ENCODE measurements at places on chromosomes 13 and 19. TPM values are rescaled to one million over a fixed set of nuclear protein-coding genes. Genes with fewer than 3 reads are reported as not detected.

PINLYP gene
- polyA plus RNA-seq: 0.21 TPM

KANK3 gene
- 0.73 TPM for polyA plus RNA-seq

KIR3DL1 gene
- polyA plus RNA-seq: not detected

KCNK6 gene
- polyA plus RNA-seq: 0.03 TPM

UBE2M gene
- 55.5 TPM for polyA plus RNA-seq

S1PR5 gene
- not detected for polyA plus RNA-seq

ZNF492 gene
- not detected for polyA plus RNA-seq

- no peak overlapping the region for H3K4me3 ChIP-seq
- H3K36me3 ChIP-seq: no peaks in the 10 kb centered on the region
- no peaks in the 10 kb centered on the region for H3K4me1 ChIP-seq
- peaks cover 57% of the 10 kb centered on the region for H3K27me3 ChIP-seq
Observed at GRCh38 chr19:51120160-51120559, 4.5 kb upstream of the SIGLEC9 start.

DNA sequence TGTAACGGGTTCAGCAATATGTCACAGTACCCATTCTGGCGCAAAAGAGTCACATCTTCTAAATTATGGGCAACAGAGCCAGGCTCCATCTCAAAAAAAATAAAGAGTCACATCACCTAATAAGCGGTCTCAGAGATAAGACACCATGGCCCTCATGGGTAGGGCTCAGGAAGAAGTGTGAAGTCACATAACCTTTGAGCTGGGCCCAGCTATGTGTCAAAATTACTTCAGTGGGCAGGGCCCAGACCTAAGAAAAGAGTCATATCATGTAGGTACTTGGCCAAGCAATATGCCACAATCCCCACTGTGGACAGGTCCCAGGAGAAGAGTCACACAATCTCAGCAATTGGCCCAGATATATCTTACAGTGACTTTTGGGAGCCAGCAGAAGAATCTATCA, 11.4 kb upstream of the ZNF91 start:
- peaks cover 44% of the 10 kb centered on the region for H3K4me1 ChIP-seq
- no peaks in the 10 kb centered on the region for H3K36me3 ChIP-seq
- no peaks in the 10 kb centered on the region for H3K27me3 ChIP-seq
- no peak for DNase-seq
- H3K27ac ChIP-seq: no peak overlapping the region
- H3K4me3 ChIP-seq: no peak overlapping the region

GRCh38 chr13:27137759-27138158, 33.9 kb downstream of the USP12 start:
- 0 out of 3 replicates have a peak, but pooled peaks cover 2% of the 10 kb centered on the region for H3K36me3 ChIP-seq
- no peaks in the 10 kb centered on the region for H3K27me3 ChIP-seq
- no peak for DNase-seq

DNA sequence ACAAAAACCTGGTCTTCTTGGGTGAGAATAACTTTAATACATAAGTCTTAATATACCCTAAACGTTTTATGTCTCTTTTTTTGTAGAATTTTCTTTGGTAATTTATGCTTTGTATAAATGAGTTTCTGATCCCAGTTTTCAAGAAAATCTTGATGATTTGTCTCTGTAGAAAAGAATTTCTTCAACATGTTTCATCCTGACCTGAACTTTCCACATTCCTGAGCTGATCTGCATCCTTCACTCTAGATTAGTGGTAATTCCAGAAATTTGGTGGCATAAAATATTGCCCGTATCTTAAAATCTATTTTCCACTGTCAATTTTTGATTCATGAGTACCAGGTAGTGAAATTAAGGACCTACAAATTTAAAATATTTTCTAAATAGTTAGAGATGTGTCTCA, 16.3 kb downstream of the ZNF714 start:
- H3K27me3 ChIP-seq: no peaks in the 10 kb centered on the region
- H3K27ac ChIP-seq: no peak overlapping the region
- H3K4me1 ChIP-seq: no peaks in the 10 kb centered on the region
- DNase-seq: no peak
- H3K36me3 ChIP-seq: peaks cover 18% of the 10 kb centered on the region

DNA sequence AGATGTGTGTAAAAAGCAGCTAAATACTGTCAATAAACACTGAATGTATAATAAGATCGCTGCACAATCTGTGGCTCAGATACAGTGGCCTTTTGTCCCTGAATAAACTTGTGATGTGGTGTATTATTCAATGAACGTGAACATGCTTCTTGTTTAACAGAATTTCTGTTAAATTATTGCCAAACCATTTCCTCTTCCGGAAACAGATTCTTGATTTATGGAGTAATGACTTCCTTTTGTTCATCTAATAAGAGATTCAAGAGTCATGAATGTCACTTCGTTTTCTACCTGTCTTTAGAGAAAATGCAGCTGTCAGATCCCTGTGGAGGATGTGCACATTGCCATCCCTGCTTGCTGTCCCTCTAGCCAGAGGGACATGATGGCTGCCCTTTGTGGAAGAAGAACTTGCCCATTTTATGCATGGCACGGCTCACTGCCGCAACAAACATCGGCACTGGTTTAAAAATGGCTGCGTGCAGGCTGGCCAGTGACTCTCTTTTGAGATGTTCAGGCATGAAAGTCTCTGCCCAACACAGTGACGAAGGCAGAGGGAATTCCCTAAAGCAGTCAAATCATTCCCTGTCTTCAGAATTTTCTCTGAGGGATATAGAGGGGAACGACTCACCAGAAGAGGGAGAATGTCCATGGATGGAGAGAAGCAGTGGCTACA, 3.1 kb upstream of the TNFSF13B start:
- no peak for DNase-seq
- H3K36me3 ChIP-seq: no peaks in the 10 kb centered on the region
- H3K27ac ChIP-seq: no peak overlapping the region
- H3K27me3 ChIP-seq: no peaks in the 10 kb centered on the region

GRCh38 chr19:47402504-47402903, 16.8 kb downstream of the MEIS3 start:
- no peak overlapping the region for H3K4me3 ChIP-seq
- H3K4me1 ChIP-seq: no peaks in the 10 kb centered on the region
- no peak for DNase-seq
- H3K36me3 ChIP-seq: no peaks in the 10 kb centered on the region

GRCh38 chr13:98576963-98577835, at the start of gene STK24:
STK24 (minus strand) TSS chr13:98577107; CDS start chr13:98576786, 321 bp downstream.
- H3K27ac ChIP-seq: peak within 1 kb of the TSS; percentile 96
- DNase-seq: peak; percentile 34
- no peaks in the 10 kb centered on the region for H3K27me3 ChIP-seq
- H3K4me1 ChIP-seq: peaks cover 46% of the 10 kb centered on the region

DNA sequence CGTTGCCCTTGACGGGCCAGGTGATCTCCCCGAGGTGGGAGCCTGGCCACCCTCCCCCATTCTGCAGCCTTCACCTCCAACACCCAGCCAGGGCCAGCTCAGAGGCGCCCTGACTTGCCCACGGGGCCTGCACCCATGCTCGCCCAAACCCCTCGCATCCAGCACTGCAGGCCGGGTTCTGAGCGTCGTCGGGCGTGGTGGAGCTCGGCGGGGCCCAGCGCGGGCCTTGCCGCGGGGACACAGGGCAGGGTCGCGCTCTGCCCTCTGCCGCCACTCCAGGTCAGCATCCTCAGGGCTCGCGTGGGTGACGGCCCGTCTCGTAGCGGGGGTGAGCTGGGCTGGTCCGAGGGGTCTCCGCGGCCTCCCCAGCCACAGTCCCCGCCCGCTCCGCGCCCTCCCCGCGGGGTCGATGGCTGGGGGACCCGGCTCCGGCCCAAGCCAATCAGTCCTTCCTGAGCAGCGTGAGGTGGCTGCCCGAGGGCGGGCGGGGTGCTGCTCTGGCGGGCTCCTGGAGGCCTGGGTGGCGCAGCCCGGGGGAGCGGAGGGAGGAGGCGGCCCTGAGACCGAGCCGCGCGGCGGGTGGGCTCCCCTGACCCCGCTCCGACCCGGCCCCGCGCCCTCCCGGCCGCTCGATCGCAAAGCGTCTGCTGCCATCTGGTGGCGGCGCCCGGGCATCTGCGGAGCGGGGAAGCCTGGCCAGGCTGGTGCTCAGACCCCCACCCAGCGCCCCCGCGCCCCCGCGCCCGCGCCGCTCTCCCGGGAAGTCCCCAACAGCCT, 61.4 kb downstream of the CCNE1 start:
- H3K36me3 ChIP-seq: no peaks in the 10 kb centered on the region
- H3K27me3 ChIP-seq: peaks cover 12% of the 10 kb centered on the region
- DNase-seq: no peak

GRCh38 chr13:104769545-104769944, 1703.3 kb upstream of the SLC10A2 start:
- H3K4me1 ChIP-seq: no peaks in the 10 kb centered on the region
- no peak overlapping the region for H3K27ac ChIP-seq
- H3K27me3 ChIP-seq: no peaks in the 10 kb centered on the region
- no peak for DNase-seq
- no peaks in the 10 kb centered on the region for H3K36me3 ChIP-seq

DNA sequence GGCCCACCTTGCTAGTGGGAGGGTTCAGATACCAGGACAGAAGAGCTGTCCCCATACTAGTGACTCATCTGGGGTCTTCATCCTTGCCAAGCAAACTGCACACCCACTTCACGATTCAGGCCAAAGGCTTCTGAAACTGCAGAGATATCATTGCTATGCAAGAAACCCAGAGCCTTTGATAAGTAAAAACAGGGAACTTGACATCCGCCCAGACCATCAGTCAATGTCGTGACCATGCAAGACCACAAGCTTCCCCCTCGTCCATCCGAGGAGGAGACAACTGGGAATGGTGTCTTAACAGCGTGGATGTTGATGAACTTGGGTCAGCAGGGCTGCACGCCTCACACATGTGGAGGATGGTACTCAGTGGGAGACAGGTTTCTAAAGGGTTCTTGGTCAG, 58.0 kb downstream of the ABCC4 start:
- H3K27me3 ChIP-seq: no peaks in the 10 kb centered on the region
- H3K27ac ChIP-seq: no peak overlapping the region
- H3K4me3 ChIP-seq: no peak overlapping the region
- no peaks in the 10 kb centered on the region for H3K36me3 ChIP-seq
- H3K4me1 ChIP-seq: peaks cover 12% of the 10 kb centered on the region
- no peak for DNase-seq

Data from HepG2 (cell line).